ENCODE measurements at places on chromosomes 2 and 18. TPM values are rescaled to one million over a fixed set of nuclear protein-coding genes. Genes with fewer than 3 reads are reported as not detected.
A peak's percentile ranks its signal among the peaks of the same experiment; 100 is the strongest.

DNA sequence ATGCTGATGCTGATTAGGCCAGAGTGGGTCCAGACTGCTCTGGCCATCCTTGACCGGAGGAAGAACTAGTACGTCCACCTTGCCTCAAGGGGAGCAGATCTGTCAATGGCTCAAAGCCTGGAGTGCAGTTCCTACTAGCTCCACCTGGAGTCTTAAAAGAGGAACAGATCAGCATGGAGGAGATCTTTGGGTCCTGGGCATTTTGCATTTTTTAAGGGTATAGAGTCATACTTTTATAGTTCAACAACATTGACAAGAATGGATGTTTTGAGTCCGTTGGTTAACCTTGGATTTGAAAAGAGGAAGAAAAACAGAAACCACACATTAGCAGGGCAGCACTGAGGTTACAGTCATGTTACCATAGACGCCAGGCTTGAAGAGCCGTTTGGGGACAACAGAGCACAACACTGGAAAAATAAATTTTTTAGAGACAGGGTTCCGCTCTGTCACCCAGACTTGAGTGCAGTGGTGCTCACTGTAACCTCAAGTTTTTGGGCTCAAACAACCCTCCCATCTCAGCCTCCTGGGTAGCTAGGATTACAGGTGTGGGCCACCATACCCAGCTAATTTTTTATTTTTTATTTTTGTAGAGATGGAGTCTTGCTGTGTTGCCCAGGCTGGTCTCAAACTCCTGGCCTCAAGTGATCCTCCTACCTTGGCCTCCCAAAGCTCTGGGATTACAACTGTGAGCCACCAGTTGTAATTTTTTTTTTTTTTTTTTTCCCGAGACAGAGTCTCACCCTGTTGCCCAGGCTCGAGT is 78.5 kb downstream of the PRKCE start:
- no peaks in the 10 kb centered on the region for H3K4me1 ChIP-seq
- no peaks in the 10 kb centered on the region for H3K27me3 ChIP-seq
- DNase-seq, result no peak
- no peak overlapping the region for H3K27ac ChIP-seq

GRCh38 chr2:127084611-127085316 is 22.2 kb downstream of the BIN1 start:
- H3K36me3 ChIP-seq, result no peaks in the 10 kb centered on the region
- H3K4me1 ChIP-seq, result no peaks in the 10 kb centered on the region
- no peaks in the 10 kb centered on the region for H3K27me3 ChIP-seq

DNA sequence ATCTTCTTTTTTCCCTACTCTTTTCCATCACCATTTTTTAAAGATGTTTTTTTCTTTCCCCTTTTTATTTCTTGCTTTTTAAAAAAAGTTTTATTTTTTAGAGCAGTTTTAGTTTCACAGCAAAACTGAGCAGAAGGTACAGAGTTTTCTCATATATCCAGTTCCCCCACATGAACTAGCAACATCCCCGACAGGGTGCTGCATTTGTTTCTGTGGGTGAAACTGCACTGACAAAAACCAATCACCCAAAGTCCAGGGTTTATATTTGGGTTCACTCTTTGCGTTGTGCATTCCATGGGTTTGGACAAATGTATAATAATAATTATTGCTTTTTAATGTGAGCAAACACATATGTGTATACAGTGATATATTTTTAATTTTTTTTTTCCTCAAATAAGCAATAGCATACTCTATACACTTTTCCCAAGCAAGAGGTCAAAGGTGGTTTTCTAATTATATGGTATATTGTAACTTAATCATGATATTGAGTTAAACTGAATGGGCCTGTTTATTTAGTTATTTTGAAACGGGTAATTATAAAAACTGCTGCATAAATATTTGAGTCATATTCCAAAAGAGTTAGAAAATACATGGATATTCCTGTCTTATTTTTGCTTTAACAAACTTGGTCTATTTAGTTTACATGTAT is 50.3 kb downstream of the NCK2 start:
- no peak overlapping the region for H3K4me3 ChIP-seq
- H3K4me1 ChIP-seq, result peaks cover 7% of the 10 kb centered on the region
- no peaks in the 10 kb centered on the region for H3K27me3 ChIP-seq
- H3K27ac ChIP-seq, result no peak overlapping the region
- DNase-seq, result no peak
- no peaks in the 10 kb centered on the region for H3K36me3 ChIP-seq

The LTBP1 gene
- total RNA-seq, result 28.5 TPM

DNA sequence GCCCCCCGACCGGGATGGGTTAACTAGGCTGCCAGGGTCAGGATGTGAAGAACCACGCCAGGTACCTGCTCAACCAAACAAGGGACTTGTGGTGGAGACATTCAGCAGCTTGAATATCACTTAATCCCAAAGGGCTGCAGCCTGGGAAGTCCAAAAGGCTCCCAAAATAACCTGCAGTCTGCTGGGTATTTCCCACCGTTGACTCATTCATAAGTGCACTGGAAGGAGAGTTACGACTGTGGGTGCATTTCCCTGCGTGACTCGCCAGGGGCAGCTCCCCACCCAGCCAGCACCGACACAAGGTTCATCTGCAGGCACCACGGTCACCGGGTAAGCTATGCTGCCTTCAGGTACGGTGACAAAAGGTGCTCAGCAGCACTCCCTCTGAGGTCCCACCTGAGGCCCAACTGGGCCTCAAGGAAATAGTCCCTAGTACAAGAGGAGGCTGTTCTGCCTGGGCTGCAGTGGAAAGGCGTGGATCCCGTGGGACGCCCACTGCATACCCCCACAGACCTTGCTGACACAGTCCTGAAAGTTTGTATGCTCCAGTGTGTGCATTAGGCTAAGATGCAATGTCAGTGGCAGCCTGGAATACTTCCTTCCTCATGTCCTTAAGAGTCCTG is 86.5 kb downstream of the UXS1 start:
- H3K4me1 ChIP-seq, result 0 out of 2 replicates have a peak, but pooled peaks cover 2% of the 10 kb centered on the region
- H3K27me3 ChIP-seq, result no peaks in the 10 kb centered on the region
- no peak for DNase-seq
- H3K4me3 ChIP-seq, result no peak overlapping the region
- peaks cover 32% of the 10 kb centered on the region for H3K36me3 ChIP-seq
- no peak overlapping the region for H3K27ac ChIP-seq

The GKN2 gene
- not detected for total RNA-seq

GRCh38 chr2:170770008-170770605 is at the start of gene ERICH2:
TSS of gene ERICH2 (plus strand) at chr2:170770378. CDS start at chr2:170770682, 304 bp downstream.
- DNase-seq, result peak; percentile 79
- H3K4me3 ChIP-seq, result peak within 1 kb of the TSS; percentile 92
- H3K4me1 ChIP-seq, result no peaks in the 10 kb centered on the region
- H3K27ac ChIP-seq, result no peak within 1 kb of the TSS
- H3K36me3 ChIP-seq, result no peaks in the 10 kb centered on the region
- H3K27me3 ChIP-seq, result no peaks in the 10 kb centered on the region

The OXER1 gene
- 1.6 TPM for total RNA-seq

GRCh38 chr2:174522553-174522952 is 35.7 kb upstream of the GPR155 start:
- H3K27me3 ChIP-seq, result no peaks in the 10 kb centered on the region
- no peak overlapping the region for H3K27ac ChIP-seq
- peaks cover 1% of the 10 kb centered on the region for H3K36me3 ChIP-seq
- H3K4me1 ChIP-seq, result no peaks in the 10 kb centered on the region

The AGAP1 gene
- 25.8 TPM for total RNA-seq

The MTA3 gene
- 253 TPM for total RNA-seq

GRCh38 chr2:103284750-103285149 is 522.9 kb downstream of the TMEM182 start:
- H3K36me3 ChIP-seq, result no peaks in the 10 kb centered on the region
- no peak for DNase-seq
- no peak overlapping the region for H3K27ac ChIP-seq
- peaks cover 8% of the 10 kb centered on the region for H3K4me1 ChIP-seq

GRCh38 chr2:96119389-96119751 is 3.0 kb upstream of the ADRA2B start:
- peaks cover 8% of the 10 kb centered on the region for H3K36me3 ChIP-seq
- no peaks in the 10 kb centered on the region for H3K27me3 ChIP-seq
- no peak overlapping the region for H3K4me3 ChIP-seq
- no peaks in the 10 kb centered on the region for H3K4me1 ChIP-seq
- no peak for DNase-seq
- H3K27ac ChIP-seq, result no peak overlapping the region

The SERPINB10 gene
- total RNA-seq, result not detected

GRCh38 chr18:13531681-13532325 is 194.6 kb downstream of the FAM210A start:
- H3K4me1 ChIP-seq, result no peaks in the 10 kb centered on the region
- H3K27ac ChIP-seq, result no peak overlapping the region
- no peak for DNase-seq
- no peaks in the 10 kb centered on the region for H3K36me3 ChIP-seq
- H3K4me3 ChIP-seq, result no peak overlapping the region
- no peaks in the 10 kb centered on the region for H3K27me3 ChIP-seq

DNA sequence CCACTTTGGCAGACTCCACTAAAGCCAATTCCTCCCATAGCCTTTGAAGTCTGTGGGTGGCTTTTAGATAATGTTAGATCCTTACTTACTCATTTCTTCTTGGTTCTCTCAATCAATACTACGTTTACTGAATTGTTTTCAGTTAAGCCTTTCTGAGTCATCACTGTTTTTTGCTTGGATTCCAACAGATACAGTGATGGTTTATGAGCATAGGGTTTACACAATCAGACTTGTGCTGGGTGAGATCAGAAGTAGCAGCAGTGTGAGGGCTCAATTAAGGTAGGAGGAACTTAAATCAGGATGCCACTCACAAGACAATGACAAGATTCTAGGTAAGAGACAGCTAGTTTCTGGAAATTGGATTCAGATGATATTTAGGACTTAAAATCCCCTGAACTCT is 297.7 kb upstream of the DOK6 start:
- no peak overlapping the region for H3K27ac ChIP-seq
- H3K27me3 ChIP-seq, result no peaks in the 10 kb centered on the region
- DNase-seq, result no peak
- H3K4me3 ChIP-seq, result no peak overlapping the region

- no peak overlapping the region for H3K4me3 ChIP-seq
- no peaks in the 10 kb centered on the region for H3K27me3 ChIP-seq
- H3K27ac ChIP-seq, result no peak overlapping the region
These were observed 91.7 kb upstream of the MMADHC start for GRCh38 chr2:149679286-149679685.

The THAP4 gene
- 71.4 TPM for total RNA-seq

- no peak overlapping the region for H3K4me3 ChIP-seq
- no peak for DNase-seq
- no peaks in the 10 kb centered on the region for H3K4me1 ChIP-seq
- no peak overlapping the region for H3K27ac ChIP-seq
- no peaks in the 10 kb centered on the region for H3K27me3 ChIP-seq
- no peaks in the 10 kb centered on the region for H3K36me3 ChIP-seq
These were observed 372.5 kb downstream of the SATB2 start for GRCh38 chr2:199085261-199085660.

GRCh38 chr2:96470636-96471035 is 34.5 kb downstream of the NEURL3 start:
- no peak overlapping the region for H3K27ac ChIP-seq
- no peaks in the 10 kb centered on the region for H3K27me3 ChIP-seq
- H3K4me1 ChIP-seq, result no peaks in the 10 kb centered on the region
- DNase-seq, result peak; percentile 92

The LYG2 gene
- total RNA-seq, result not detected

DNA sequence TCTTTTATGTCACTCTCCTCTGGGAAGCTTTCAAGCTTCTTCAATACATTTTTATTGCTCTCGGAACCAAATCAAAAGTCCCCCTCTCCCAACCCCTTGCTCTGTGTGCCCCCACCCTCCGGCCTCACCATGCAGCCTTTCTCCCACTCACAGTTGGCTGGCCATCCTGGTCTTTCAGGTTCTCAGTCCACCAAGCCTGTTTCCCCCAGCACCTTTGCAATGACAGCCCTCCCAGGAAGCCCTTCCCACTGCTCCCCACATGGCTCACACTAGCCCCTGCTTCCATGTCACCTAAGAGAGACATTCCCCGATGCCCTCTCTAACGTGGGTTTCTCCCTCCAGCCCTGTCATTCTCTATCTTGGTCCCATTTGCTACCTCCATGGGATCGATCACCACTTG is 266.6 kb downstream of the SRBD1 start:
- H3K27me3 ChIP-seq, result no peaks in the 10 kb centered on the region
- H3K27ac ChIP-seq, result no peak overlapping the region
- no peaks in the 10 kb centered on the region for H3K4me1 ChIP-seq
- no peak overlapping the region for H3K4me3 ChIP-seq
- DNase-seq, result no peak

GRCh38 chr2:229445019-229445418 is 173.9 kb upstream of the PID1 start:
- H3K27ac ChIP-seq, result no peak overlapping the region
- H3K36me3 ChIP-seq, result no peaks in the 10 kb centered on the region
- H3K27me3 ChIP-seq, result no peaks in the 10 kb centered on the region
- DNase-seq, result no peak

The GALM gene
- total RNA-seq, result 10.0 TPM

DNA sequence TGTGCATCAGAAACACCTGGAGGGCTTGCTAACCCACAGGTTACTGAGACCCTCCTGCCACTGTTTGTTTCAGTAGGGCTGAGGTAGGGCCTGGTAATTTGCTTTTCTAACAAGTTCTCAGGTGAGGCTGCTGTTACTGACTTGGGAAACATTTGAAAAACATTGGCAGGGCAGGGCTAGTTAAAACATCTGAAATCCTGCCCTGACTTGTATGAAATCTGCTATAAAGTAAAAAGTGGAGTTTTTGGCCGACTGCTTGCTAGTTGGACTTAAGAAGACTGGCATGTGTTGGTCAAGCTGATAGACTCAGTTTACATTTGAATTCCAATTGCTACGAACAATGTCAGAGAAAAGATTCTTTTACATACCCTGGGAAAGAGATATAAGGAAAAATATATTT is 111.6 kb upstream of the DLX2 start:
- DNase-seq, result no peak
- no peaks in the 10 kb centered on the region for H3K27me3 ChIP-seq
- no peak overlapping the region for H3K4me3 ChIP-seq
- H3K4me1 ChIP-seq, result 0 out of 2 replicates have a peak, but pooled peaks cover 4% of the 10 kb centered on the region
- H3K27ac ChIP-seq, result no peak overlapping the region

The ABCB6 gene
- 44.6 TPM for total RNA-seq

GRCh38 chr2:143885461-143885860 is 634.5 kb downstream of the ZEB2 start:
- no peak overlapping the region for H3K4me3 ChIP-seq
- H3K4me1 ChIP-seq, result no peaks in the 10 kb centered on the region
- H3K27me3 ChIP-seq, result no peaks in the 10 kb centered on the region
- no peaks in the 10 kb centered on the region for H3K36me3 ChIP-seq
- no peak for DNase-seq

GRCh38 chr2:142989273-142990204 is 112.1 kb downstream of the KYNU start:
- no peak overlapping the region for H3K4me3 ChIP-seq
- H3K27ac ChIP-seq, result no peak overlapping the region
- H3K36me3 ChIP-seq, result no peaks in the 10 kb centered on the region
- no peaks in the 10 kb centered on the region for H3K4me1 ChIP-seq
- no peak for DNase-seq

DNA sequence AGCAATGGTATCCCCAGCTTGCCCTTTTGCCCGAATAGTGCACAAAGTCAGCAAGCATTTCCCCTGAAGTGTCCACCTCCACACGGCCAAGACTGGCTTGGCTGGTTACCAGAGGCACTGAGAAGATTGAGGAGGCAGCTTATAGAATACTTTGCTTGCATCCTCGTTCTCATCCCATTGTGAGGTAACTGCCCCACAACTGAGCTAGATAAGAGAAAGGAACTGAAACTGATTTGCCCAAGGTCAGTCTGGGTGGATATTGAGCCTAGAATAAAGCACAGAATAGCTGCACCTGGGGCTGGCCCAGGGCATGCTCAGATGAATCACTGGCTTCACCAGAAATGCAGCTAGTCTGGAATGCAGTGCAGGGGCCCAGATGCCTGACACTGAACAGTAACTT is 32.7 kb upstream of the MAP4K3 start:
- no peaks in the 10 kb centered on the region for H3K4me1 ChIP-seq
- H3K27ac ChIP-seq, result no peak overlapping the region
- H3K4me3 ChIP-seq, result no peak overlapping the region
- no peaks in the 10 kb centered on the region for H3K36me3 ChIP-seq
- DNase-seq, result peak; percentile 50
